ENCODE measurements at places on chromosomes 7 and 10.

DNA sequence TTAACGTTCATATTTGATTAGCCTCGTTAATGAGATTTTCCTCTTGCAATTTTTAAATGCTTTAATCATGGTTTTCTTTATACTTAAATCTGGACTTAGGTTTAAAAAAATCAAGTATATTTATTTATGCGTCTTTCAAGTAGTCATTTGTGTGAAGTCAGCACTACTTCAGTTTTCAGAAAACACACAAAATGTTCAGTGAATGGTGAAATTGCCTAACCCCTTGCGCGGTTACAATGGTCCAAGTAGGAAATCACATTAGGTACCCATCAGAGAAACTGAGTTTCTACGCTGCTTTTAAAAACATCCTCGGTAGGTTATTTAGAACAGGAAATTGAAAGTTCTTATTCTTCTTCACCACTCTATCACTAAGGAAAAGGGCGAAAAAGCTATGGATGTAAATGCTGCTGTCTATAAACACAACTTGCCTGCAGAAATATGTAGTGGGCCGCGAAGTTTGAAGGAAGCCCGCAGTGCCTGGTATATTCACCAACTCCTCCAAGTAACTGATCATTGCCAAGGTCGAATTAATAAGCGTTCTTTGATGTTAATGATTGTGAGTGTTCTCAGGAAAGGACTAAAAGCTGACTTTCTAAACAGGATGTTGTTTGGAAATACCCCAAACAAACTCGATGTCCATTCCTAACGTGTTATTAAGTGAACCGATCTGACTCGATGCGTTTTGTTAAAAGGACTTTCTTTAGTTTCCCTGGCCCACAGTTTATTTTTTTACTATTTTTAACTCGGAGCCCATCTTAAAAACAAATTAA is 1.0 kb downstream of the SYPL1 start:
- H3K27me3 ChIP-seq = no peaks in the 10 kb centered on the region
- H3K36me3 ChIP-seq = no peaks in the 10 kb centered on the region
- H3K4me1 ChIP-seq = peaks cover 2% of the 10 kb centered on the region
- peak overlapping the region; percentile 76 for H3K4me3 ChIP-seq

- H3K27ac ChIP-seq = peak overlapping the region; percentile 64
- H3K4me1 ChIP-seq = peaks cover 3% of the 10 kb centered on the region
- H3K27me3 ChIP-seq = no peaks in the 10 kb centered on the region
- no peak overlapping the region for H3K4me3 ChIP-seq
- H3K36me3 ChIP-seq = no peaks in the 10 kb centered on the region
- no peak for DNase-seq
Measured at GRCh38 chr7:20350996-20351692, 20.4 kb downstream of the ITGB8 start.

DNA sequence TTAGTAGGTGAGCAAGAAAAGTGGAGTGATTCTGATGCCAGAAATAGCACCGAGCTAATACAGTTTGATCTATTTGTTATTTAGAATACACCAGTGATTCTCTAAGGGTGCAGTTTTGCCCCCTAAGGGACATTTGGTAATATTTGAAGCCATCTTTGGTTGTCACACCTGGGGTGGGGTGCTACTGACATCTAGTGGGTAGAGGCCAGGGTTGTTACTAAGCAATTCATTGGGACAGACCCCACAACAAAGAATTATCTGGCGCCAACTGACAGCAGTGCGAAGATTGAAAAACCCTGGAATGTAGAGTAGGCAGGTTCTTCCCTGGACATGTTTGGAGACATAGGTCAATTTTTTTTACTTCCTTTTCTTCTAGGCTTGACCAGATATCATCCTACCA is 14.6 kb downstream of the PALS2 start:
- H3K27me3 ChIP-seq = no peaks in the 10 kb centered on the region
- no peaks in the 10 kb centered on the region for H3K36me3 ChIP-seq
- H3K27ac ChIP-seq = no peak overlapping the region
- no peaks in the 10 kb centered on the region for H3K4me1 ChIP-seq
- no peak for DNase-seq

DNA sequence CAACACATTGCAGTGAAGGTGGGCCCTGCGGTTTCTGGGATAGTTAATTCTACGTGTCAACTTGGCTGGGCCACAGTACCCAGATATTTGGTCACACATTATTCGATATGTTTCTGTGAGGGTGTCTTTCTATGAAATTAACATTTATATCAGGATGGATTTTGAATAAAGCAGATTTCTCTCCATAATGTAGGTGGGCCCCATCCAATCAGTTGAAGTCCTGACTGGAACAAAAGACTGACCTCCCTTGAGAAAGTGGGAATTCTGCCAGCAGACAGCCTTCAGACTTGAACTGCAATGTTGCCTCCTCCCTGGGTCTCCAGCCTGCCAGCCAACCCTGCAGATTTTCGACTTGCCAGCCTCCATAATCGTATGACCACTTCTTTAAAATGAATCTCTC is 420.6 kb downstream of the PLXNA4 start:
- no peaks in the 10 kb centered on the region for H3K4me1 ChIP-seq
- no peaks in the 10 kb centered on the region for H3K36me3 ChIP-seq
- H3K27ac ChIP-seq = no peak overlapping the region
- no peaks in the 10 kb centered on the region for H3K27me3 ChIP-seq
- DNase-seq = no peak

- no peaks in the 10 kb centered on the region for H3K27me3 ChIP-seq
Measured at GRCh38 chr7:88317422-88317821, 10.7 kb upstream of the STEAP4 start.

DNA sequence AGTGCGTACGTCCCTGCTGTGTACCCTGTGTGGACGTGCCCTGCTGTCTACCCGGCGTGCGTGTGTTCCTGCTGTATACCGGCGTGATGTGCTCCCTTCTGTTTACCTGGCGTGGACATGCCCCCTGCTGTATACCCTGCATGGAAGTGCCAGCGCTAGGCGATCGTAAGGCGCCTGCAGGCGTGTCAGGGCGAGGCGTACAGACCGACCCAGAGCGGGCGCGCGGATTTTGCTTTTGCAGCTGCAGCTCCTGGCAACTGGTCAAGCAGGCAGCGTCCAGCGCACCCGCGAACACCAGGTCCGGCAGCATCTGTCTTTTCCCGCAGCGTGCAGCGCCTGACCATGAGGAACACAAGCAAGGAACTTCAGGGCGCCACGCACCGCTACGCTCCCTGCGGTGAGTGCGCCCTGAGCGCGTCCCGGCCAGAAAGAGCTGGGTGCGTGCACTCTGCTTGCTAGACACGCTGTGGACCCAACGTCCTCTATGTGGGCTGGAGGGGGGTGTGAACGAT is 680 bp downstream of the C7orf57 start:
- H3K4me3 ChIP-seq = peak overlapping the region; percentile 16
- no peak overlapping the region for H3K27ac ChIP-seq
- H3K27me3 ChIP-seq = peaks cover 3% of the 10 kb centered on the region
- peaks cover 2% of the 10 kb centered on the region for H3K4me1 ChIP-seq
- H3K36me3 ChIP-seq = no peaks in the 10 kb centered on the region

DNA sequence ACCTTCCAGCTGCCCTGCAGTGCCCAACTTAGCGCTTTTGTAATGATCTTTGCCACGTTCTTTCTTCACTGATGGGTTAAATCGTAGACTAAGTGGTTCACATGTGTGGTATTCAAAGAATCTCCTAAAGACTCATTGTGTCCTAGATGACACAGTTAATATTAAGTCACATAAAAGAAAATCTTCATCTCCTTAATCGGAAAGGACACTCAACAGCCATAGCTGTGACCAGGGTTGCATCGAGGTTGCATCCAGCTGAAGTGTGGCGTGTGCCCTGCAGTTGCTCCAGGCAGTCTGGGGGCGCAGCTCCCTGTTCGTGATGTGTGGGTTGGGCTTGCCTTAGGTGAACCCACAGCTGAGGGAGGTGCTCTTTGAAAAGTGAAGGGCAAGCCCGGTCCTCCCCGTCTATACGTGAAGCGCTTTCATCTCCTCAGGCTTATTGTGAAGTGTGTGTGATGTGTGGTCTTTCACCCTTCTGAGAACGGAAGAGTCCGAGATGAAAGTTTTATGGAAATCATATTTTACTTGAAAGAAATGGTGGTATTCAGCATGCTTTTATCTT is 122.7 kb downstream of the TRRAP start:
- H3K4me3 ChIP-seq = no peak overlapping the region
- no peaks in the 10 kb centered on the region for H3K36me3 ChIP-seq
- no peaks in the 10 kb centered on the region for H3K27me3 ChIP-seq
- H3K4me1 ChIP-seq = no peaks in the 10 kb centered on the region

DNA sequence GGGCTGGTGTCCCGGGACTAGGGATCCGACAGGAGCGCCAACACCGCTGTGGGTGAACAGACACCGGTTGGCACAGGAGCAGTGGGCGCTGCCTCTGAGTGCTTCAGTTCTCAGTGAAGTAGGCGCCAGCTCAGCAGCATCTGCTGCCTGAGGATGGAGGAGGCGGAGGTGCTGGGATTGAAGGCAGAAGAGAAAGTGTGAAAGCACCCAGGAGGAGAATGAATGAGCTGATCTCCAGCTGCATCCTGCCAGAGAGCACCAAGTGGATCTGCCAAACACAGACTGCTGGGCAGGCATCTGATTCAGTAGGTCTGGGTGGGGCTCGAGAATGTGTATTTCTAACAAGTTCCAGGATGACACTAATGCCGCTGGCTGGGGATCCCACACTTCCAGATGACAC is 74.5 kb downstream of the LANCL2 start:
- no peaks in the 10 kb centered on the region for H3K36me3 ChIP-seq
- no peak overlapping the region for H3K27ac ChIP-seq
- H3K4me1 ChIP-seq = no peaks in the 10 kb centered on the region

GRCh38 chr10:92241158-92241500 is 49.7 kb downstream of the CPEB3 start:
- no peaks in the 10 kb centered on the region for H3K27me3 ChIP-seq
- peak overlapping the region; percentile 63 for H3K4me3 ChIP-seq
- peak overlapping the region; percentile 92 for H3K27ac ChIP-seq
- no peaks in the 10 kb centered on the region for H3K36me3 ChIP-seq
- DNase-seq = no peak

Measured in prostate gland (tissue), 2 donors.